ENCODE measurements at places on chromosomes 3 and 15.

- no peak for DNase-seq
Measured at GRCh38 chr3:115099986-115100571, 47.0 kb downstream of the ZBTB20 start.

GRCh38 chr3:48189321-48189720 is 1.1 kb upstream of the CDC25A start:
- DNase-seq: no peak

DNA sequence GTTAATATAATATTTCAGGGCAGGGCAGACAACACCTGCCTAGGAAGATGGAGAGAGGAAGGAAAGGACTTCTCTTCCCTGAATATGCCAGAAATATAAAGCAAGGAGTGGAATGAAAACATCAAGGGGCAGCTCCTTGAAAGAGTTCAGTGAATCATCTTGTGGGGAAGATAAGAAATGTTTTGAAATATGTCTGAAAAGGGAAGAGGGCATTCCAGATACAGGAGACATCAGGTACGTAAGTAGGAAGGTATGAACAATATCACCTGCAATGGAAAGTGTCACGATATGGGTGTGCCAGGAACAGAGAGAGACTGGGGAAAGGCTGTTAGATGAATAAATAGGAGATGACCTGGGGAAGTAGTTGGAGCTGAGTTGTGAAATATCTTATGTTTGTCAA is 75.8 kb upstream of the WDR72 start:
- DNase-seq: no peak

GRCh38 chr15:66827039-66827697 is 125.1 kb downstream of the SMAD6 start:
- DNase-seq: no peak

DNA sequence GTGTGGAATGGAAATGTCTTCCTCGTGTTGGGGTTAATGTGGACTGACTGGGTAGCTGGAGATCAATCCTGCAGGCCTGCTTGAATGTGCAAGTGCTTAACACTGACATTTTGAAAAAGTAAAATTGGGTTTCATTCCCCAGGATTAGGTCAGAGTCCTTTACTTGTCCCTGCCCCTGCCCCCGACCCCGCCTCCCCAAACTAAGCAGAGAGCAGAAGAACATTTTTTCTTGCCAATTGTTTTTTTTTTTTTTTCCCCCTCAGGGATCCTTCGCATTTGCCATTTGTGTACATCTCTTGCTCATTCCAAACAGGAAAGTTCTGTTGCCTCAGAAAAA is 147.0 kb upstream of the NR2F2 start:
- no peak for DNase-seq

DNA sequence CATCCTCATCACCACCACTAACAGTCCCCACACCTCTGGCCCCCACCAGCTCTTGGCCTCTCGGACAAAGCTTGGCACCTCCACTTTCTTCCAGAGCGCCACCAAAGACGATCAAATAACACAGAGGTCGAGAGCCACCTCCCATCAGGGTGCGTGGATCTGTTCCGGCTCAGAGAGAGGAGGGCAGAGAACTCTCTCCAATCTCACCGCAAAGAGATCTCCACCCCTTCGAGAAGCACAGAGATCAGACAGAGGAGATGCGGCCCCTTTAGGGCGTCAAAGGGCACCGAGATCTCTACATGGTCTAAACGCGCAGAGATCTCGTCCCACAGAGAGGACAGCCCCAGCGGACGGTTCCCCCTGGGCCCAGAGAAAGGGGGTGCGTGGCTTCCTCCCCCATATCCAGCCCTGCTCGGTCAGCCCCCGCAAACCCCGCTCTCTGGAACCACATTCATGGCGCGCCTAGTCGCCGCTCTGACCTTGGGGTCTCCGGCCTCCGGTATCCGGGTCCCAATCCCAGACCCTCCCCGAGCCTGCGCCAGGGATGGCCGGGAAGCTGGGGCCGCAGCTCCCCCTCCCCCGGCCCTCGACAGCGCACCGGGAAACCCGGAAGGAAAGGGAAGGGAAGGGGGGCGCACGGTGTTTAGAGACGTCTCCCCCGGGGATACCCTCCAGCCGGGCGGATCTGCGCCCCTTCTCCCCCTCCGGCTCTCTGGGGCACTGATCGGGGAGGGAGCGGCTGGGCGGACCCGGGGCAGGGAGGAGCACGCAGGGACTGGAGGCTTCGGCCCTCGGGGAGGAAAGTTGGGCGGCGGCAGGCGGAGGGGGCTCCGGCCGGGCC is 608 bp downstream of the SCN5A start:
- DNase-seq: no peak

DNA sequence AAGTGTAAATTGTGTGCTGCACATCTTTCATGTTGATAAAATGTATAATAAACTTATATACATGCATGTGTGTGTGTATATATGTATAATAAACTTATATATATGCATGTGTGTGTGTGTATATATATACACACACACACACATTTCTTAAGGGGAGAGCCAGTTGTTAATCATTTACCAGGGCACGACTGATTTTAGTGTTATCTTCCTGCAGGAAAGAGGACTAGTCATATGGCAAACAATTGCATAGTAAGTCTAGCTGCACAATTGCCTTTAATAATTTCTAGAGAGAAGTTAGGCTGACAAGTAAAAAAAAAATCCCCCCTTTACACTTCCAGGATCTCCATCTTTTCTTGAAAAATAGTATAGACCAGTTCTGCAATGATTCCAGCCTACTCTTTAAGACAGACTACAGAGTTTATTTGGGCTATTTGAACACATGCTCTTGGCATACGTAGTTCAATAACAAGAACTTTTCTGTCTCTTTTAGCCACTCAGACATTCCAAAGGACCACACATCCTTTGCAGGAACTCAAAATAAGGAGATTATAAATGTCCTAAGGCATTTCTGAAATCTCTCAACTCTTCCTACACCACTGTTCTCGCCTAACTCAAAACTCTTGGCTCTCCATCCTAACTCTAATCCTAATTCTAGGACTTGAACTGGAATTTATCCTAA is 163.6 kb upstream of the SETMAR start:
- no peak for DNase-seq

DNA sequence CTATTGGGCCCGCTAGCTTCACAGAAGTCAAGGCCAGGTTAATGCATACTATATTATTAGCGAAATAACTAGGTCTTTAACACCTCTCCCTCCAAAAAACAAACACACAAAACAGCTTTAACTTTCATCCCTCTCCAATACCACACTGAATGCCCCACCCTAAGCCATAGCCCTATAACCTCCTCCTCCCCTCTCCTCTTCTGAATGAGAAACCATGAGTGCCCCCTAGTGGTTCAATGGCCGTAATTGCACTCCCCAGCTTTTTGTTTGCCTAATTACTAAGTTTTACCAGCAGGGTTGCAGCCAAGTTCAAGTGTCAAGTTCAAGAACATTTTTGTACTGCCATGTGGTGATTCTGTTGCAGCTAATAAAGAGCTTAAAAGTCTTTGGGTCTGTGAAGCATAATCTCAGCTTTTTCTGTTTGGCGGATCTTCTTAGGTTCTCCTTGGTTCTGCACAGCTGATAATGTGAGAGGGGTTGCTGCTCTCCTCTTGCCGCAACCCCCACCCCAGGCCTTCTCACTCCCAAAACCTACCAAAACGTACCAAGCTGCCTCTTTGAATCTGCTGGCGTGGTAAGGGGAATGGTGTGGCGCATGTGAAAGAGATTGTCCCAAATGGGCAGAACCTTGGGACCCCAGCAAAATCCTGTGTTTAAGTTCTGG is 57.9 kb downstream of the RPL22L1 start:
- DNase-seq: peak; percentile 49

GRCh38 chr15:60458721-60459120 is 20.2 kb downstream of the ICE2 start:
- DNase-seq: no peak

DNA sequence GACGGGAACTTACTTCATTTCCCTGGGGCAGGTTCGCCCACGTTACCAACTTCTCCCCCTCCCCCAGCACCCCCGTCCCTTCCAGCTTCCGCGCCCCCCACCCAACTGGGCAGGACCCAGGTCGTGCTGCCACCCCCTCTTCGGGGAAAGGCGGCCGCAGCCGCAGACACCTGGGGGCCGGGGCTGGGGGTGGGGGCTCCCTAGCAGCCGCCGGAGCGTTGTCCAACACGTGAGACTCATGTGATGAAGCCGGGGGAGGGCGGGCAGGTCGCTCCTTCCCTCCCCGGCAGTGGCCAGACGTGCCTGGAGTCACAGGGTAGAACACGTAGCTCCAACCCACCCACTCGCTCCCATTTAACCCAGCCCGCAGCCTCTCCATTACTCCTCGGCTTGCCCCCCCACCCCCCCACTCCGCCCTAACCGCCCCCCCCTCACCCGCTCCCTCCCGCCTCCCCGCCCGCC is 240 bp upstream of the BHLHE40 start:
- peak; percentile 91 for DNase-seq

DNA sequence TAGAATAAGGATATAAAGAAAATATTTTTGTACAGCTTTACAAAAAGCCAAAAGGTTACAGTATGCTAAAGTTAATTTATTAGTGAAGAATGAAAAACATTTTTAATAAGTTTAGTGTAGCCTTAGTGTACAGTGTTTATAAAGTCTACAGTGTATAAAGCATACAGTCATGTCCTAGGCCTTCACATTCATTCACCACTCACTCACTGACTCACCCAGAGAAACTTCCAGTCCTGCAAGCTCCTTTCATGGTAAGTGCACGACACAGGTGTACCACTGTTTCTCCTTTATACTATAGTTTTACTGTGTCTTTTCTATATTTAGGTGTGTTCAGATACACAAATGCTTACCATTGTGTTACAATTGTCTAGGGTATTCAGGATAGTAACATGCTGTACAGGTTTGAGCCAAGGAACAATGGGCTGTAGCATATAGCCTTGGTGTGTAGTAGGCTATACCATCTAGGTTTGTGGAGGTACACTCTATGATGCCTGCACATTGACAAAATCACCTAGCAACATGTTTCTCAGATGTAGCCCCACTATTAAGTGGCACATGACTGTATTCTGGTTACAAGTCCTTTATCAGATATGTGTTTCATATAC is 197.1 kb upstream of the KBTBD8 start:
- no peak for DNase-seq

- no peak for DNase-seq
Measured at GRCh38 chr15:33411596-33412540, 101.1 kb downstream of the RYR3 start.

DNA sequence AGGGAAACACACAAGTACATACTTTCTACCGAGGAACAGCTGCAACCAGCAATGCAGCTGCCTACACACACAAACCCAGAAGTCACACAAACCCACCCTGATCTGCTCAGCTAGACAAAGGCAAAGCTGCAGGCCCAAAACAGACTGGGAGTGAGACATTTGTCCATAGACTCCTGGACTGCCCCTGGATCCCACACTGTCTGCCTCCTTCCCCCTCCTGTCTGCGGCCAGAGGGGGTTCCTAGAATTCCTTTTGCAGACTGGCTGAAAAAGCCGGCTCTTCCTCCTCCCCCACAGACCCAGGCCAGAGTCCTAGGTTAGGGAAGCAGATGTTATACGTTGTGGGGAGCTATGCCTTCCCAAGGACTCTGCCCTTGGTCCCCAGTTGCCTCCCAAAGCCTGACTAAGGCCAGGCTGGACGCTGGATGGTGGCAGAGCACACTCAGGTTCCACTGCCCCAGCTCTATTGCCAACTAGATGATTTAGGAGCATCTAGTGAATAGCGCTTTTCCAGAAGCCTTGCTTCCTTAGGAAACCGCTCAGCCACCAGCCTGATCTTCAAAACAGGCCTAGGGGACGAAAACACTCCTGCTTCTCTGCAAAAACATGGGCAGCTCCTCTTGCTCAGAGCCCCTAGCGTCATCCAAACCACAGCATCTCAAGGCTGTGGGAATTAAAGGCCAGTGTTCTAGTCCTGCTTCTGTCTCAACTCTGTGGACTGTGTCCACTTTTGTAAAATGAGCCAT is 37.4 kb upstream of the CILP start:
- no peak for DNase-seq

- DNase-seq: no peak
Measured at GRCh38 chr15:73986055-73986775, 5.9 kb downstream of the STOML1 start.

- DNase-seq: no peak
Measured at GRCh38 chr15:101042320-101042719, 123.2 kb downstream of the LRRK1 start.

DNA sequence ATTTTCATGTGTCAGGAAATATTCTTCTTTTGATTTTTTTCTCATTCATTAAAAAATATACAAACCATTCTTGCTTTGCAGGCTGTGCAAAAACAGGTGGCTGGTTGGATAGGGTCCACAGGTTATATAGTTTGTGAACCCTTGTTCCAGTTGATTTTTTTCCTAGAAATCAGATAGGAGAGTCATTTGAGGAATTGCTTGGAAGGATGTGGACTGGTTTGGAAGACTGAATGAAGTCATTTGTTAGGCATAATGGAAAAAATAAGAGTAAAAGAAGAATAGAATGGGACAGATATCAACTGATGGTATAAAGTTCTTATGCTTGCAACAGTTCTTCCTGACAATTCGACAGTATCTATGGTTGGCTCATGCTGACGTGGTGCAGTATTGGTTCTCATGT is 189.4 kb downstream of the PTPRG start:
- DNase-seq: no peak

GRCh38 chr3:168472783-168473182 is 377.1 kb upstream of the GOLIM4 start:
- DNase-seq: no peak

DNA sequence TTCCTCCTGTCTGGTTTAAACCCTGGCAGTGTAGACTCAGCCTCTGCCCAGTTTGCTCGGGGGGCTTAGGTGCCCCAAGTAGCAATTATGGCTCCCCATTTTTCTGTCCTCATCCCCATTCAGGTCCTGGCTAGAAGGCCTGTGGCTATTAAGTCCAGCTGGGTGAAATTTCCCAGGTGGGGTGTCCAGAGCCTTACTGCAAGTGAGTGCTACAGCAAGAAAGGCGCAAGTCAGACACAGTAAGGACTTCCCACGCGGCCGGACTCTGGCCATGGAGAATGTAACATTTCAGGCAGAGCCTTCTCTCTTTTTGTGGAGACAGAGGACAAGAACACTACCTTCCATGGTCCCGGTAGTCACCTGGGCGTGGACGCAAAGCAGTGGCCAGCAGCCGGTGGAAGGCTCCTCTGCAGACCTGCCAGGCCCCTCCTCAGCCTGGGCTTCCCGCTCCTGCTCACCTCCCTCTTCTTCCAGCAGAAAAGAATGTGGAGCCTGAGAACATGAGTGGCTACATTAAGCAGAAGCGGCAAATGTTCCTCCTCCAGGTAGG is 23.3 kb downstream of the CFAP100 start:
- no peak for DNase-seq

- DNase-seq: no peak
Measured at GRCh38 chr3:153442386-153442785, 280.4 kb downstream of the RAP2B start.

DNA sequence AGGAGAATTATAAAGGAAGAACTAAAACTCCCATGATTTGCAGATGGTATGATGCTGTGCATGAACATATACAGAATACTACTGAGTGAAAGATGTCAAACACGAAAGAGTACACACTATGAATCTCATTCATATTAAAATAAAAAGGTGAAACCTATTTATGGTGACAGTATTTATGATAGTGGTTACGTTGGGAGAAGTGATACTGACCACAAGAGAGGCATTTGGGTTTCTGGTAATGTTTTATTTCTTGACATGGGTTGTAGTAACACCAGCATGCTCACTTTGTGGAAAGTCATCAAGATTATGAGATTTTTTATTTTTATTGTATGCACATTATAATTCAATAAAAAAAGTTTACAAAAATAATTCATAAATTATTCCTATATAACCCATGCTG is 324.0 kb downstream of the GAP43 start:
- no peak for DNase-seq

Data from amniotic stem cell (primary cell).